RPMI7951 (cell line): ENCODE measurements at places on chromosomes 1 and 21. TPM values are rescaled to one million over a fixed set of nuclear protein-coding genes. Genes with fewer than 3 reads are reported as not detected.

- DNase-seq: no peak
These were observed 26.5 kb downstream of the TRIM45 start for GRCh38 chr1:117094841-117095604.

Gene CLDN17
- total RNA-seq: not detected in 2 replicates

GRCh38 chr1:25677193-25677773 is 60.7 kb downstream of the MAN1C1 start:
- DNase-seq: no peak

GRCh38 chr1:17873007-17873675 is 118.0 kb downstream of the ACTL8 start:
- peak; percentile 28 for DNase-seq

Gene CFAP141
- not detected in 2 replicates for total RNA-seq

- DNase-seq: no peak
These were observed 42.4 kb upstream of the KCNA3 start for GRCh38 chr1:110717179-110717578.

Gene PCP4
- total RNA-seq: not detected in 2 replicates

Gene DNASE2B
- total RNA-seq: not detected in 2 replicates

- DNase-seq: peak; percentile 91
These were observed 67.9 kb downstream of the PHACTR4 start for GRCh38 chr1:28437264-28437923.

Gene BARHL2
- total RNA-seq: not detected in 2 replicates

GRCh38 chr1:11134251-11134897 is 34.7 kb upstream of the EXOSC10 start:
- DNase-seq: peak; percentile 87

Gene TNNI3K
- total RNA-seq: 0.12 TPM in 1 of 2 replicates, not detected in the other

- DNase-seq: peak; percentile 83
These were observed 11.5 kb downstream of the SLC45A1 start for GRCh38 chr1:8329439-8329838.

GRCh38 chr1:17439250-17440073 is at the start of gene RCC2:
TSS of gene RCC2 (minus strand) at chr1:17439677. CDS start at chr1:17438514, 1,163 bp downstream.
- peak; percentile 83 for DNase-seq

Gene FLG
- under 0.01 and 0.12 TPM in 2 replicates for total RNA-seq

DNA sequence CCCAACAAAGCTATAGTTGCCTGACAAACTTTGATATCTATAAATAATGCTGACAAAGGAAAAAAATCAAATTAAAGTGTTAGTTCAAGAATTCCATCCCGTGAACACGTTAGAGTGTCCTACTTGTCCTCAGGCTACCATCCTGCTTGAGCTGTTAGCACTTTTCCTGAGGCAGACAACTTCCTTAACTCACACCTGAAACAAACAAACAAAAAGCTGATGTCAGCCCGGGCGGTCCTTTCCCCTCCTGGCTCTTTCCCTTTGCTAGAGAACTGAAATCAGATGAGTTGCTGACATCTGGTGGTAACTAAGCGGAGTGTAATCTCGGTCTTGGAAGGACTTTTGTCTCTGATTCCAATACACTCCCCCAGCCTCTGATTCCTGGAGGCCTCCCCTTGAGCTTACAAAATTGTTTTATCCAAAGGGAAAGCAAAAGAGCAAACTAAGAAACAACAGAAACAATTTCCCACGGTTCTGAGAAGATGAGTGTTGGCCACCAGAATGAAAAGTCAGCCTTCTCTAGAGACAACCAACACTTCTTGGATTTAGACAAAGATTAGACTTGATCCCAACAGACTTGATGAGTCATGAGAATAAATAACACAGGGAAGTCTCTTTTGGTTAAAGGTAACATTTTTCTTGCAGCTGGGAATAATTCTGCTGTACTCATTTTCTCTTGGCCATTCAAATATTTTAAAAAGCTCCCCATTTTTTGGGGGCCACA is 135.4 kb downstream of the PROX1 start:
- peak; percentile 77 for DNase-seq

DNA sequence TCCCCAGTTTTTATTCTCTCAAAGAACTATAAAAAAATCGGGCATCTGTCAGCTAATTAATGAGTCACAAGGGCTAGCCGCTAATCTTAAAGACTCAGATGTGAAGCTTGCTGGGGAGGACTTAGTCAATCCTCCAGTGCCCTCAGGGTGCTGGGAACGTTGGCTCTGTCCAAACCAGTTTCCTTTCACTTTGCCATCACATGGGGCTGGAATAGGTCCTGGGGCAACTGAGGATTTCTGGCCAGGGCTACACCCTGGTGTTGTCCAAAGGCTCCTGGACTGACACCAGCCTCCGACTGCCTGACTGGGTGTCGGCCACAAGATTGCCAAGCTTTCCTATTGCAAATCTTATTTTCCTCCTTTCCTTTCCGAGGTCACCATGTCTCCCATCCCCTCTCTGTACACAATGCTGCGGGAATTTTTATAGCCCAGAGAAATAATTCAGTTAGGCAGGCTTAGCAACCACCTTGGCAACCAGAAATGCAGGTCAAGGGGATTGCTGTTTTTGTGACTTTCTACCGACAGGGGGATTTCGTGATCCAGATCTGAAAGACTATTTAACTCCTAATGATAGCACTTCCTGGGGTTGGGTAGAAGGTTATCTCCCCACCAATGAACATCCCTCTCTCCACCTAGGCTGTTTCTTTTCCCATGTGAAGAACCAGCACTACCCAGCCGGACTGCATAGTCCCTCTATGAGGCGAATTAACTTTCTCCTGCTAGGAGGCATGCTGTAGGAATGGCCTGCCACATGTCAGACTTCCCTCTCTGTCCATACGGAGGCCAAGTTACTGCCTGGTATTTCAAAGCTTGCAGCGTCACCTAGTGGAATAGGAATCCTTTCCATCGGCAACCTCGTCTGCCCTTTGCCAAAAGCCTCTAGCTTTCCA is 29.9 kb upstream of the CTBS start:
- peak; percentile 100 for DNase-seq

- peak; percentile 78 for DNase-seq
These were observed 1.8 kb downstream of the PTTG1IP start for GRCh38 chr21:44871576-44872269.

Gene SLC16A4
- total RNA-seq: 16.3 and 18.5 TPM in 2 replicates

DNA sequence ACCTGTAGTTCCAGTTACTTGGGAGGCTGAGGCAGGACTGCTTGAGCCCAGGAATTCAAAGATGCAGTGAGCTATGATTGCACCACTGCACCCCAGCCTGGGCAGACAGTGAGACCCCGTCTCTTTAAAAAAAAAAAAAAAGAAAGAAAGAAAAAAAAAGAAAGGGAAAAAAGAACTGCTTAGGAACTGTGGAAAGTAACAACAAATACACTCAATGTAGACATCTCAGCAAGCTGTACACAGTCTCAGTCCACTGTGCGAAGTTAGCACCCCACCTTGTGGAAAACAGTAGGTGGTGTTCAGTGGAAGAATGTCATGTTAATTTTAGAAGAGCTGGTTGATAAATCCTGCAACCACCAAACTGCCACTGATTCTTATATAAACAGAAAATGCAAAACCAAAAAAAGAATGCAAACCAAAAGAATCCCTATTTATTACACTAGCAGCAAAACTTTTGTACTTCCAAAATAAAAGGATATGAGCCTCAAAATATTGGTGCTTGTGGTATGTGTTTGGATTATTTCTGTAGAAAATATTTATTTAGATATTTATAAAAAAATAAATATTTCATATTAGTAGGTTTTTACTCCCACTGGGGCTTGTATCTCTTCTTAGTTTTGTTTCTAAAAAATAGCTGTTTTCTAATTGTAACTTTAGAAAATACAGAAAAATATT is 31.1 kb downstream of the ALG14 start:
- peak; percentile 85 for DNase-seq

DNA sequence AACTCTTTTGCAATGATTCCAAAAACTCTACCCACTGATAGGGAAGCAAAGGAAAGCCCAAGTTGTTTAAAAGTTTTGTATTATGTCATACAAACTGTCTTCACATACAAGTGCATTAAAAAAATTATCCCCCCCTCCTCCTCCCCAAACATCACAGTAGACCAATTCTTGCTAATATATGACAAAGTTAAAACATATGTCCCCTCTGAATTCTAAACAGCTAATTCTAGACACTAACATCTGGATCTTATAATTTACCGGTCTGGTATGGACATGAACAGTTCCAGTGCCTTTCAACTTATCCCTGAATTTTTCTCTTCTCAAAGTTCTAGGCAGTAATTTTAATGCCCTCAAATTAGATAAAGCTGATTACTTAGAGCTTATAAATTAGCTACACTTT is 13.4 kb downstream of the RIT1 start:
- no peak for DNase-seq

Gene KPRP
- total RNA-seq: not detected in 2 replicates
